Fibroblast of lung (primary cell): ENCODE measurements at places on chromosomes 2 and 18. TPM values are rescaled to one million over a fixed set of nuclear protein-coding genes. Genes with fewer than 3 reads are reported as not detected.

- H3K4me1 ChIP-seq: peaks cover 8% of the 10 kb centered on the region
- H3K36me3 ChIP-seq: no peaks in the 10 kb centered on the region
- no peak overlapping the region for H3K4me3 ChIP-seq
- DNase-seq: no peak
- no peak overlapping the region for H3K27ac ChIP-seq
- H3K27me3 ChIP-seq: no peaks in the 10 kb centered on the region
Measured at GRCh38 chr2:63851691-63852311, 10.1 kb downstream of the UGP2 start.

GRCh38 chr18:57051657-57052044 lies 95.2 kb upstream of the BOD1L2 start:
- DNase-seq: no peak
- H3K27me3 ChIP-seq: no peaks in the 10 kb centered on the region
- H3K27ac ChIP-seq: no peak overlapping the region
- H3K4me1 ChIP-seq: no peaks in the 10 kb centered on the region

- H3K4me3 ChIP-seq: no peak overlapping the region
- H3K36me3 ChIP-seq: no peaks in the 10 kb centered on the region
- H3K27me3 ChIP-seq: no peaks in the 10 kb centered on the region
- H3K27ac ChIP-seq: no peak overlapping the region
Measured at GRCh38 chr2:83971547-83971946, 487.5 kb downstream of the SUCLG1 start.

Gene ALK
- total RNA-seq: under 0.01 TPM in 2 replicates

GRCh38 chr2:109239720-109240119 lies 110.7 kb downstream of the SH3RF3 start:
- H3K4me1 ChIP-seq: peaks cover 49% of the 10 kb centered on the region
- peak; percentile 86 for DNase-seq
- H3K27ac ChIP-seq: peak overlapping the region; percentile 71
- no peak overlapping the region for H3K4me3 ChIP-seq
- H3K27me3 ChIP-seq: no peaks in the 10 kb centered on the region
